ENCODE measurements at places on chromosomes 5 and 9.

DNA sequence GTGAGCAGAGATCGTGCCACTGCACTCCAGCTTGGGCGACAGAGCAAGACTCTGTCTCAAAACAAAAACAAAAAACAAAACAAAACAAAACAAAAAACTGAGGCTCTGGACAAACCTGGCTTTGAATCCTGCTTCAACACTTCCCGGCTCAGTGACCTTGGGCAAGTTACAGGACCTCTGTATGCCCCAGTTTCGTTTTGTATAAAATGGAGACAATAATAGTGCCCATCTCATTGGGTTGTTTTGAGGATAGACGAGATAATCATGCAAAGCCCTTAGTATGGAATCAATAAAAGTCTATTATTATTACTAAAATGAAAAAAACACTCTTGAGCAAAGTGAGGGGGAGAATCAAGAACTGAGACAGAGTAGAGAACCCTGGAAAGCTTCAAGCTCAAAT, 184.9 kb downstream of the ATP10B start:
- H3K4me3 ChIP-seq: no peak overlapping the region
- H3K4me1 ChIP-seq: no peaks in the 10 kb centered on the region
- no peaks in the 10 kb centered on the region for H3K36me3 ChIP-seq
- no peak overlapping the region for H3K27ac ChIP-seq

DNA sequence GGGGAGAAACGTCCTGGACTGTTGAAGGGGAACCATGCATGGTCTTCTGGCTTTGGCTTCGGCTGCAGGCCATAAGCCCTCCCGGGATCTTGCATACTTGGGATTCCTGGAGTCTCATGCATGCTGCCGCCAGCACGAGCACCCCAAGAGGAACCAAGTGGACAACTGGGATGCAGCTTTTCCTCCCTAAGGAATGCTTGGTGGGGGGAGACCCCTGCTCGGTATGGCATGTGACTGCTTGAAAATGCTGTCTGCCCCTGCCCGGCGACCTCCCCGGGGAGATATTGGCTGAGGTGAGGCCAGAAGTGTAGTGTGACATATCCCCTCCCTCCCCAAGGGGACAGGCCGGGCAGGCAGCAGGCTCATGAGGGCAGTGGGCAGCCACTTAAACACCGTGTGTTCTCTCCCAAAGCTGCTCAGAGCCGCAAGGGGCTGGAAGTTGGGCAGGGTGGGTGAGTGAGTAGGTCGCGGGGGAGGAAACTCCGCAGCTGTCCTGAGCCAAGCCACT, 15.7 kb downstream of the TMEM171 start:
- H3K4me3 ChIP-seq: no peak overlapping the region
- H3K27ac ChIP-seq: no peak overlapping the region
- no peaks in the 10 kb centered on the region for H3K36me3 ChIP-seq
- H3K27me3 ChIP-seq: peaks cover 44% of the 10 kb centered on the region
- DNase-seq: no peak

GRCh38 chr5:94422812-94423211, 195.6 kb downstream of the KIAA0825 start:
- no peak for DNase-seq
- H3K4me1 ChIP-seq: no peaks in the 10 kb centered on the region
- H3K36me3 ChIP-seq: no peaks in the 10 kb centered on the region
- H3K27ac ChIP-seq: no peak overlapping the region
- H3K27me3 ChIP-seq: no peaks in the 10 kb centered on the region
- H3K4me3 ChIP-seq: no peak overlapping the region

DNA sequence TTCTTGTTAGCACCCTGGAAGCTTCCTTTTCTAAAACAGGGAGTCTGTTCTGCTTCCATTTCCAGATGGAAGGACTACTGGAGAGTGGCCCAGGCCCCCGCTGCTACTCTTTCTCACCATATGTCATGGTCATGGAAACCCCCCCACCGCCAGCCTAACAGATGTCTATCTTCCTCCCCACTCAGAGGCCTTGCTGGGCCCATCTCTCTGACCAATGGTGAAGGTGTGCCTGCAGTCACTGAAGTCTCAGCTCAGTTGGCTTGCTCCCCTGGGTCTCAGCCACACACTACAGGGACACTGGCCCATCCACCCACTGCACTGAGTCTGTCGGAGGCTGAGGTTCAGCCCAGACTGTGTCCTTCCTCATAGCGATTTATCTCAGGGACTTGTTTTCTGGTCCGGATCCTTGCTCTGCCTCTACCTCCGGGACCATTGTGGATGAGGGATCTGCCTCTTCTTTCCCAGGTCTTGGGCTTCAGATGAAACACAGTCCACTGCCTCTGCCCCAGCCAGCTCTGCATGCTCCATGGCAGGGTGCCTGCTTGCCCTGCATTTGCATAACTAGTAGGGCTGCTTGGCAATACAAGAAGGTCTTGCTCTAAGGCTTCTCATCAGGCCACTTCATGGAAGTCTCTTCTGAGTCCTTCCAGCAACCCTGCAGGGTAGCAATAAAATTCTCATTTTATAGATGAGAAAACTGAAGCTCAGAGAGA, 30.8 kb downstream of the GALNT12 start:
- DNase-seq: no peak
- no peaks in the 10 kb centered on the region for H3K4me1 ChIP-seq
- no peaks in the 10 kb centered on the region for H3K27me3 ChIP-seq

- H3K27ac ChIP-seq: no peak overlapping the region
- H3K4me3 ChIP-seq: no peak overlapping the region
- H3K27me3 ChIP-seq: no peaks in the 10 kb centered on the region
- H3K4me1 ChIP-seq: peaks cover 72% of the 10 kb centered on the region
- no peak for DNase-seq
Observed at GRCh38 chr9:75096796-75097195, 8.5 kb downstream of the OSTF1 start.

- H3K27me3 ChIP-seq: no peaks in the 10 kb centered on the region
- no peak for DNase-seq
- no peak overlapping the region for H3K4me3 ChIP-seq
- H3K36me3 ChIP-seq: no peaks in the 10 kb centered on the region
- H3K4me1 ChIP-seq: no peaks in the 10 kb centered on the region
Observed at GRCh38 chr5:88304356-88304755, 35.7 kb upstream of the TMEM161B start.

GRCh38 chr5:86376214-86376613, 241.5 kb upstream of the COX7C start:
- no peaks in the 10 kb centered on the region for H3K4me1 ChIP-seq
- no peak overlapping the region for H3K27ac ChIP-seq
- H3K4me3 ChIP-seq: no peak overlapping the region
- DNase-seq: no peak

DNA sequence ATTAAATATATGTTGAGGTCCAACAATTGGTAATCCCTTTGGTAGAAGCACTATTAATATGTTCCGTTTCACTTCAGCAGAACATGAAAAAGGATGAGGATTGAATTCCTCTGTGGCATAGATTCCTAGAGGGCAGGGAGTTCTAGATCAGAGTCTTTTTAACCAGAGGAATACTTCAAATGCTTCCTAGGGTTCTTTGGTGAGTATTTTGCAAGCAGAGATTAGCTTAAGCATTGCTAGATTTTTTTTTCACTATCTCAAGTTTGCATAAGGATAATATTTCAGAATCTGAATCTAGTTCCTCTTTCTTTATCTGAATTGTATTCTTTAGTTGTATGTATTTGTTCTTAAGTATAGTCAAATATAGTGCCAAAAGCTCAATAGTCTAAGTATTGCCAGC, 116.6 kb upstream of the ADAMTSL1 start:
- no peak for DNase-seq
- H3K27ac ChIP-seq: no peak overlapping the region
- H3K4me1 ChIP-seq: no peaks in the 10 kb centered on the region
- H3K36me3 ChIP-seq: no peaks in the 10 kb centered on the region
- H3K4me3 ChIP-seq: no peak overlapping the region

DNA sequence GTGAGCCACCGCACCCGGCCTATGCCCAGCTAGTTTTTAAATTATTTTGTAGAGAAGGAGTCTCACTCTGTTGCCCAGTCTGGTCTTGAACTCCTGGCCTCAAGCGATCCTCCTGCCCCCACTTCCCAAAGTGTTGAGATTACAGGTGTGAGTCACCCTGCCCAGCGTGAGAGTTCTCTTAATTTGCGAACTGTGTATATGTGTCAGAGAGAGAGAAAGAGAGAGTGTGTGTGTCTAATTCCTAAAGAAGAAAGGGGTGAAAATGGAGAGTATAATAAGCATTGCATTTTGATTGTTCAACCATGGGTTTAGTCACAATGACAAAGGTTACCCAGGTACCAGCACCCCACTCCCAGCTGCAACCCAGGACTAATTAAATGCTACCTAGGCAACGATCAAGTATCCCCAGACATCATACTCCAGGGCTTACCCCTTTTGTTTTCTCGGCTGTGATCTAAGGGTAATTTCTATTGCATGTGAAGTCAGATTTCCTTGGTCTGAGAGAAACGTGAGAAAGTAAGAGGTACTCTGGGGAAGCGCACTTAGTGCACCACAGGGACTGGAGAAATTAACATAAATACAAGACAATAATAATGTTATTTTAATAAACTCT, 16.6 kb downstream of the MAP1B start:
- H3K36me3 ChIP-seq: no peaks in the 10 kb centered on the region
- no peak for DNase-seq
- H3K27me3 ChIP-seq: peaks cover 48% of the 10 kb centered on the region
- H3K4me3 ChIP-seq: no peak overlapping the region
- H3K4me1 ChIP-seq: no peaks in the 10 kb centered on the region

DNA sequence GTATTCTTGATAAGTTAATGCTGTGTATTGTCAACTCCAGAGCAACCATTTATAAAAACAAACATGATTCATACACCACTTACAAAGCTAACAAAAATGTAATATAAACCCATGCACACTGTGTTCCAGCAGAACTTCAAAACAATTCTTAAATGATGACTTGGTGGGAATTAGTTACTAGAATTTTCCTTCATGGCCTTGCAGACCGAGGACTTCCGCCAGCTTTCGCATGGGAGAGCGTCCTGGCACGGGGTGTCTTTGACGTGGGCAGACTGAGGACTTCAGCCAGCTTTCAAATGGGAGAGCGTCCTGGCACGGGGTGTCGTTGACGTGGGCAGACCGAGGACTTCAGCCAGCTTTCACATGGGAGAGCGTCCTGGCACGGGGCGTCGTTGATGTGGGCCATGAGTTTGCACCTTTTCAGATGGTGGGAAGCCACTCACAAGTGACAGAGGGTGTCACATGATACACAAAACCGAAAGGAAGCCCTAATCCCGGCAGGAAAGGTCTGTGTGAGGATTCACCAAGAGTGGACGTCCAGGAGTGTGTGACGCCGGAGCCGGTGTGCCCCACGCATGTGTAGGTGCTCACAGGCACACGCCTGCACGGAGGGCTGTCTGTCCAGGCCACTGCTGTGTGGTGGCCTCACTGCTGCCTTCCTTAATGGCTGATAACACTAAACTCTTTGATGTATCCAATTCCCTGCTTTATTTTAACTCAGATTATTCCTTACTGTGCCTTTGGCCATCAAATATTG, 211.3 kb upstream of the IRX4 start:
- no peak overlapping the region for H3K4me3 ChIP-seq
- no peak for DNase-seq
- H3K27ac ChIP-seq: no peak overlapping the region
- H3K36me3 ChIP-seq: no peaks in the 10 kb centered on the region

DNA sequence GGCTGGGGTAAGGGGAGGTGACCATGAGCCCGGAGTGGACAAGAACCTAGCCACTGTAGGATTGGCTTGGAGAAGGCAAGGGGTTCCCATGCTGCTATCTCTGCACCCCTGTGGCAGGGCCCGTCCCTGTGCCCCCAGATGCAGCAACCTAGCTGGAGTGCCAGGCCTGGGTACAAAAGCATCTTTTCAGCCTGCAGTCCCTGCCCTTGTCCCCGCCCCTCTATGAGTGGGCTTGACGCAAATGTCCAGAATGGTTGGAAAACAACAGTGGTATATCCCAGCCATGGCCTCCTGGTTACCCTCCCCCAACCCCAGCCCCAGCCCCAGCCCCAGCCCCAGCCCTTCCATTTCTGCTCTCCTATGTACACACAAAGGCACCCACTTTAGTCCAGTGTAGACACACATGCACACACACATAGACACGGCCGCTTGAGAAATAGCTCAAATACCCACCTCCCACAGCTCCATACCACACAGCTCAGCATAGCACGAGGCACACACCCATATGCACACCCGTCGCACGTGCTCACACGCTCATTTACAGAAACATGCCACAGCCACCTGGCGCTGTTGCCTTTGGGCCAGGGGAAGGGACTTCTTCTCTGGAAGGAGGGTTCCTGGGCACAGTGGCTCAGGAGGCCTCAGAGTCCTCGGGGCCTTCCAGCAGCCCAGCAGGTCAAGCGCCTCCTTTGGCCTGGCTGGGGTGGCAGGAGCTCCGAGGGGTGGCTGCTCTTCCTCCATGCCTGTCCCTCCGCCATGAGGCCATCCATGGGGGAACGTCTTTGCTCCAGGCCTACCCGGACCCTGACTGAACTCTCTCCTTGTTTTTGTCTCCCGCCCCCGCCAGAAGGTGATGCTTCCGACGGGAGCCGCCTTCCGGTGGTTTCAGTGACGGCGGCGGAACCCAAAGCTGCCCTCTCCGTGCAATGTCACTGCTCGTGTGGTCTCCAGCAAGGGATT, 34.1 kb downstream of the CXXC5 start:
- H3K27me3 ChIP-seq: peaks cover 4% of the 10 kb centered on the region
- no peak overlapping the region for H3K4me3 ChIP-seq
- no peaks in the 10 kb centered on the region for H3K4me1 ChIP-seq
- no peak for DNase-seq
- no peaks in the 10 kb centered on the region for H3K36me3 ChIP-seq

DNA sequence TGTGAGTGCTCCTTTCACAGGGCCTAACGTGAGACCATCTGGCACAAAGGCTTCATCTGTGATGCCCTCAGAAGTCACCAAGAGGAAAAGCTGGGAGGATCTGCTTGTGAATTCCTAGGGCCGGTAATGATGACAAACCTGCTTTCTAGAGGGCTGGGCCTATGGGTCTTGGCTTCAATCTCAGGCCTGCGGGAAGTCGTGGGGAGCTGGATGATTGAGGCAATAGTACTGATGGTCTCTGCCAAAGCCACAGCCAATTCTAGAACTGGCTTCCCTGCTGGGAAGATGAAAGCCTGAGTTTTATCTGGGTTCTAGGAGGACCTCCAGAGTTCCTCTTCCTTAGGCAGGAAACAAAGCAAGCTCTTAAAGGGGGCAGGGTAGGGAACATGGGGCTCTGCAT, 102.7 kb downstream of the TMEM215 start:
- H3K27ac ChIP-seq: no peak overlapping the region
- H3K4me3 ChIP-seq: no peak overlapping the region
- no peaks in the 10 kb centered on the region for H3K4me1 ChIP-seq
- H3K36me3 ChIP-seq: no peaks in the 10 kb centered on the region
- peaks cover 6% of the 10 kb centered on the region for H3K27me3 ChIP-seq
- DNase-seq: no peak

DNA sequence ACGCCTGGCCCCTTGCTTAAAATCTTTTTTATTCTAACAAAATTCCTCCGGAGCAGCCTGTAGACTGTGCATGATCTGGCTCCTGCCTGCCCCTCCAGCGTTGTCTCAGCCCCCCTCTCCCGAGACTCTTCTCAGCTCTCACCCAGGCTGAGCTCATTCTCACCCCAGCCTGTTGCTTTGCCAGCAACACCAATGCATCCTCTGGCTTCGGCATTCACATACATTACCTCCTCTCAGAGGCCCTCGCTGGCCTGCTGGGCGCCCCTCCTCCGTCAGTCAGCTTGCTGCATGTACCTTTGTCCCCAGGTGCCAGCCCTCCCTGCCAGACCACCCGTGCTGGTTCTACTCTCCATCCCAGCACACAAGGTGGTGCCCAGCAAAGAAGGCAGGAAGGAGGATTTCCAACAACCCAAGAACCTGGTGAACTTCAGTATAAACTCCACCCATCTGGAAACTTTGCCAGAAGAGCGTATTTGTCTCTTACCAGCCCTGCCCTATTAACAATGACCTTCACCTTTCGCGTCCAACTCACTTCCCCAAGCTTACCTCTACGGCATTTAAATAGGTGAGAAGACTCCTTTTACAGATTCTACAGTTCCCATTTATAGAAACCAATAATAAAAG, 35.0 kb downstream of the MYO10 start:
- no peaks in the 10 kb centered on the region for H3K4me1 ChIP-seq
- H3K27me3 ChIP-seq: no peaks in the 10 kb centered on the region
- H3K36me3 ChIP-seq: no peaks in the 10 kb centered on the region
- no peak overlapping the region for H3K27ac ChIP-seq
- H3K4me3 ChIP-seq: no peak overlapping the region
